ENCODE measurements at places on chromosomes 11 and 22.

DNA sequence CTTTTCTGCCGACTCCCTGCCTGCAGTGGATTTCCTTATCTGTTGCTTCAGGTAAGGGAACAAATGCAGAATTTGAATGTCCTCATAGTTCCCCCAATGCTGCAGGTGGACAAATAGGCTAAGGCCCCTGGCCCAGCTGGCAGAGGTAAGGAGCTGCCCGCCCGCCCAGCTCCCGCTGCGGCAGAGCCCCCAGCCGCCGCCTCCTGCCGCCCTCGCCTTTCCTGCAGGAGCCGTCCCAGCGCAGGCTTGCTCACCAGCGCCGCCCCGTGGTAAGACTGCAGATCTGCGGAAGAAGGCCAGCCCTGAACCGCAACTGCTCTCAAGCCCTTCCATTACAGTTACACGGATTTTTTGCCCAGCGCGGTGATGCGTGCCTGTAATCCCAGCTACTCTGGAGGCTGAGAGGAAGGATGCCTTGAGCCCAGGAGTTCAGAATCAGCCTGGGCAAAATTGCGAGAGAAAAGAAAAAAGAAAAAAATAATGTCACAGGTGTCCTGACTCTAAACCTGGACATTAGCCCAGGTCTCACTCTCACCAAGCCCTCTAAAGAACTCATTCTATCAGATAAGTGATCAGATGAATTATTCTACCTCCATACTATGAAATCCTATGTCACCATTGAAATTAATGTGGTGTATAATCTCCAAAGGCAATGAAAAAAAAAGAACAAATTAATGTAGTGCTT is 51.2 kb upstream of the EMID1 start:
- peak; percentile 83 for DNase-seq

GRCh38 chr11:111512296-111513239 is at the start of gene BTG4:
Gene BTG4 (minus strand): TSS chr11:111512386. CDS start chr11:111498776, 13,610 bp downstream.
- peak; percentile 36 for DNase-seq

GRCh38 chr11:78341841-78342240 is 75.8 kb downstream of the GAB2 start:
- DNase-seq, result no peak

DNA sequence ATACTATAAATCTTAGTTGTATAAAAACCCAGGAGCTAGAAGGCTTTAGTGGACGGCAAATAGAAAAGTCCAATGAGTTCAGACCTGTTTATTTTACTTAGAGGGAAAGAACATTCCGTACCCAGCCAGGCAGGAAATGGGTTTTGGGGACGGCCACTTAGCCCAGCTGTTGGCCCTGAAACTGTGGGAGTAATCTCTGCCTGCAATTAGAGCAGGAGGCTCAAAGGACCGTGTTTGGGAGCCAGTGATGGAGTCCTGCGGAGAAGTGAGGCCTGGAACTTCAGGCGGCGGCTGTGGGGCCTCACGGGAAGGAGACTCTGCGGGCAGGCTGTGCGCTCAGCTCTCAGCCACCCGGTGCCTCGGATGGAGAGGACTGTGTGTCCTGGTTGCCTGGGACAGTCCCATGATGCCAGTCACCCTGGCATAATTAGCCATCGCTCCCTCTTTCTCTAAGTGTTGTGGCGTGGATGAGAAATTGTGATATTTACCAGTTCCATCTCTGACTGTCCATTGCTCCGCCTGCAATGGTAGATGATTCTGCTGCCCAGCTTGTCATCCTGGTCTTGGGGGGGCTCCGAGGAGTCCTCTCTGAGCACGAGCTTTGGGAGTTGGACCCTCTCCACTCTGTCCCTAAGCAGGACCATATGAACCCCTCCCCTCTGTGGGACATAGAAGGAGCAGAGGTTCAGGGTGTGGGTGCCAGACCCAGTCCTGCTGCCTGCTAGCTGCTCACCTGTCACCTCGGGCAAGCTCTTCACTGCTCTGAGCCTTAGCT is 530.3 kb downstream of the TBC1D22A start:
- no peak for DNase-seq

DNA sequence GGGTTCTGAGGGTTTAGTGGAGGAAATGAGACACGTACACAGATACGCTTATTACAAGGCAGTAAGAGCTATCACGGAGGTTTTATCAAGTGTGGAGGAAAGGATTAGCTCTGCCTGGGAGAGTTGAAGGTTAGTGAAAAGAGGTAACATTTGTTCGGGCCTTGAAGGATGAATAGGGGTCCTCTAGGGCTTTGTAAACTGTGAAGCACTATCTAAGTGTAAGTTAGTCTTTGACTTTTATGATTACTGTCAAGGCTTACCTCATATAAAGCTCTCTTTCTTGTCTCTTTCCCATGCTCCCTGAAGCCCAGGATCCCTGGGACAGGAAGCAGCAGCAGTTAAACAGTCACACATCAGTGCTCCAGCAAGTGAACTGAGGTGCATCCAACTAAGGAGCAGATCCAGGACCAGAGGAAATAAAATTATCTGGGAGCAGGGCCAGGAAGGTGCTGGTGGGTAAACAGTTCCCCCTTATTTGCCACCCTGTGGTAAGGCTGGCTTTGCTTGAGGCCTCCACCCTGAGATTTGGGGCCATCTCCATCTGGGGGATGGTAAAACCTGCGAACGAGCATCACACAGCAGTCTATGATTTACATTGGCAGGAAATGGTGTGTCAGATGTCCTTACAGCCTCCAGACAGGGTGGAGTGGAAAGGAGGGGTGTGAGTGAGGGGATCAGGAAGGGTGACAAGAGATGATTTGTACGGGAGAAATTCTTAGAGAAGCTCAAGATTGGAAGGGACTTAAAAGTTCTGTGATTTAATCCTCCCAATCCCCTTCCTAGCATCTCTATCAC is 27.2 kb downstream of the GVQW3 start:
- DNase-seq, result no peak

DNA sequence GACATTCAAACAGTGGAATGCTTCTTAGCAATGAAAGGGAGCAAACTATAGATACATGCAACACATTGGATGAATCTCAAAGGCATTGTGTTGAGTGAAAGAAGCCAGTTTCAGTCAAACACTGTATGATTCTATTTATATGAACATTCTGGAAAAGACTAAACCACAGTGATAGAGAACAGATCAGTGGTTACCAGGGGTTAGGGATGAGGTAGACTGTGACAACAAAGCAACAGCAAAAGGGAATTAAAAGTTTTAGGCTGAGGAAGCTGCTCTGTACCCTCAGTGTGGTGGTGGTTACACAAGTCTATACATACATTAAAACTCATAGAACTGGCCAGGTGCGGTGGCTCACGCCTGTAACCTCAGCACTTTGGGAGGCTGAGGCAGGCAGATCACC is 23.0 kb downstream of the FDX1 start:
- no peak for DNase-seq

DNA sequence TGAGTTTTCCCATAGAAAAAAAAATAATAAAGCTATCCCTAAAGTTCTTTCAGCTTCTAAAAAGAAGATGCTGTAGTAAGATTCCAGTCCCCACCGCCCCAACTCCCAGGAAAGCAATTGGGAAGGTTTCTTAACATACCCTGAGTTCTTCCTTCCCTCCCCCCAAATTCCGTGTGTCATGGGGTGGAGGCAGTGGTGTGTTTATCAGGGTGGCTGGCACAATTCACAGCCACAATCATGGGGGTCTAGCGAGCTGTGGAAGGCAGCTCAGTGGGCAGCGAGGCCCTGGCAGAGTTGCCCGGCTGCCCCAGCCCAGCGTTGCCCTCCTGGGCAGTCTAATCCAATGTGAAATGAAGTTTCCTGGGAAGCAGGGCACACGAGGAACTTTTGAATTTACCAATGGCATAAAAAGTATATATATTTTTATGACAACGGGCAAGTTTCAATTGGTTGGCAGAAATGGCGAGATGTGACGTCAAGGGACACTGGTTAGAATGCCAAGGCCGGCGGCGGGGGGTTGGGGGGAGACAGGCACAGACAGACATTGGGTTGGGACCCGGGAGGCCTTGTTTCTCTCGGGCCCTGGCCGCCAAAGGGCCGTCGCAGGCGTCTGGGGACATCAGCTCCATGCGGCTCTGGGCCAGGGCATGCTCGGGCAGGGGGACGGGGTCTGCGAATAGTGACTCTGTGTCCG is 80.7 kb upstream of the PPARA start:
- peak; percentile 85 for DNase-seq

- no peak for DNase-seq
These were observed 18.2 kb downstream of the PATZ1 start for GRCh38 chr22:31327806-31328543.

- DNase-seq, result no peak
These were observed 51.1 kb downstream of the MCM5 start for GRCh38 chr22:35450824-35451569.

DNA sequence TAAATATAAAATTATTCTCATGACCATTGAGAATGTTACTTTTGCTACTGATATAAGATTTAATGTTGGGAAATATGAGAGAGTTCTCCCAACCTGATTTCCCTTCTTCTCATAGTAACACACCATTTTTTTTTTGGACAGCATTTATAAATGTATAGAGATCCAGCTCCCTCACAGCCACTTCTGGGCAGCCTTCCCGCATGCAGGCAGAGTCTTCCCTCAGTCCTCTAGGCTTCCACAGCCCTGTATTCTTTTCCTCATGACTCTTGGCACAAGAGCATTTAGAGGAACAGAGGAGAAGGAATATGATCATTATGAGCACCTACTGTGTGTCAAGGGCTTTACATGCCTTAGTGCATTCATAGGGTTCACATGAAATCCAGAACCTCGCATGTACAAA is 9.0 kb downstream of the DTX4 start:
- no peak for DNase-seq

DNA sequence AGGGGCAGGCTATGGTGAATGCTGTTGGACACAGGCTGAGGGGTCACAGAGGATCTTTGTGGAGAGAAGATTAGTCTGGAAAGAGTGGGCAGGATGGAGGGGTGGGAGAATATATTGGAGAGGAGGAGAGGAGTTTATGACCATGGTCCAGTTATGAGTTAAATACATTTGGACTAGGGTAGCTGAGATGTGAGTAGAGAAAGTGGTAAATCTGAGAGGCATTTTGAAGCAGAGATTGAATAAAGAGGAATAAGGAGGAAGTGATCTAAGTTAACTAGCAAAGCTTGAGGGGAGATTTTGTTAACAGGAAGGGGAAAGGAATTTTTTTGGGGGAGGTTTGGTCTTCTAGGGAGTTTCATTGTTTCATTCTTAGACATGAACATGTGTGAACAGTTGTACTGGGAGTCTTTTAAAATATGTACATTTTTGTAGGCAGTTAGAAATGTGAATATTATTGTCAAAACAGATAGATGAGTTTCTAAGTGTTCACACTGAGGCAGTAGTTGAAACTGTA is 43.1 kb upstream of the EED start:
- DNase-seq, result no peak

DNA sequence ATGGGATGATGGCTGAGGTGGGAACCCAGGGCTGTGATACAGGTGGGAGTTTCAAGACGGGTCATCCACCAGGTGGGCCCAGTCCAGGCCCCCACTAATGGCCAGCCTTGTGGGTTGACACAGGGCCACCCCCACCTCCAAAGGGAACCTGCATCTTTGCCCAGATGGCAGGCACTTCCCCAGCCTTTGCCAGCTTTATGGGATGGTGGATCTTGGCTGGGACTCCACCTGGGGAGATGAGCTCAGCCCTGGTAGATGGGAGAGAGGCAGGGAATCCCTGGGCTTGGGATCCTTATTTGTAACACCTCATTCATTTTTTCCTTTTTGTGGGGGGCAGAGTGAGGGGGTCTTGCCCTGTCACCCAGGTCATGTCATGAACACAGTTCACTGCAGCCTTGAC is 33.4 kb downstream of the CD82 start:
- DNase-seq, result no peak

DNA sequence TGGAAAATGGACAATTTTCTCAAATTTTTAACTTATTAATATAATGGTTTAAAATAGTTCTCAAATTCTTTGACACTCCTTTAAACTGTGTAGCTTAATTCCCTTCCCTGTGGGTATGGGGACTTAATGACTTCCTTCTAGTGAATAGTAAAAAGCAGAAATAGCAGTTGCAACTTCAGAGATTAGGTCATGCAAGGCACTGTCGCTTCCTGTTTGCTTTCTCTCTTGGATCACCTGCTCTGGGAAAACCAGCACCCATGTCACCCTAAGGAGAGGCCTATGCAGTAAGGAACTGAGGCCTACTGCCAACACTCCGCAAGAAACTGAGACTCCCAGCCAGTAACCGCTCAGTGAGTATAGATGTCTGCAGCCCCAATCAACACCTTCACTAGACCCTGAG is 5.5 kb upstream of the PANX3 start:
- DNase-seq, result no peak

GRCh38 chr22:42829302-42829701 is 27.8 kb downstream of the ARFGAP3 start:
- DNase-seq, result no peak

GRCh38 chr11:12478743-12479142 is 101.4 kb downstream of the PARVA start:
- no peak for DNase-seq

- no peak for DNase-seq
These were observed 459.3 kb downstream of the NTM start for GRCh38 chr11:131829725-131830124.

GRCh38 chr11:119187123-119187892 is 2.0 kb downstream of the NHERF4 start:
- no peak for DNase-seq

DNA sequence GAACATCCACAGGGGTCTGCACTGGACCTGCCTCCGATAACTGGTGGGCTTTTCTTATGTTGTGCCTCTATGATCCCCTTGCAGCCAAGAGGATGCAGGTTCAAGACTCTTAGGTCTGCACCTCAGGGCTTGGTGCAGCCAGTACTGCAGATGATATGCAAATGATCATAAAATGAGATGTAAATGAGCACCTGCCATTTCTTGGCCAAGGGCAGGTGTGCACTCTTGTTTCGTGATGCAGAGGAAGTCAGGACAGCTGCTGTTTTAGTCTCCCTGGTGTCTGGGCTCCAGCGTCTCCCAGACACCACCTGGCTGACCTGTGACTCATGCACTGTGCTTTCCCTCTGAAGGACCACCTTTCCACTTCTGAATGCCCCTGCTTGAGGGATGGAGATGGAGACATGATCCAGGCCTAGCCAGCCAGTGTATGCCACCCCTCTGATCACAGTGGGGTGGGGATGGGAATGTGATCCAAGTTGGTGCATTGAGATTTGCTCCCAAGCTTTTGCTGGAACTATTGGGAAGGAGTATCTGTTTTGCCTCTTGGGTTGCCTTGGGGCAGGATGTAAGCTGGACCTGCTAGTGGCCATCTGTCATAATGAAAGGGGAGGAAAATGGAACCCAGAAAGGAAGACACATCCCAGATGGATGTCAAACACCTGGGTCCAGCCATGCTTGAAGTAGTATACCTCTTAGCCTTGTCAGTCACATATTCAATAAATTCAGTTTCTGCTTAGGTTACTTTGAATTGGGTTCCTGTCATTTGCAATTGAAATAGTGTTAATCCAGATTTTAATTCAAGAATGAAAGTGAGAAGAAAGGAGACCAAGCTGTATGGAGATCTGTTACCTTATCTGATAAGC is 3.3 kb upstream of the KCNJ11 start:
- DNase-seq, result no peak

GRCh38 chr11:45143494-45143893 is 2.9 kb upstream of the PRDM11 start:
- no peak for DNase-seq

GRCh38 chr11:1929621-1930461 is 10.3 kb downstream of the TNNT3 start:
- DNase-seq, result no peak

- no peak for DNase-seq
These were observed 5.1 kb downstream of the FOLR3 start for GRCh38 chr11:72140661-72141060.

- no peak for DNase-seq
These were observed 51.5 kb downstream of the APOL1 start for GRCh38 chr22:36304429-36304828.

Data from right hindlimb (tissue), 1 donor.